ENCODE measurements at places on chromosomes 12 and 14.
A peak's percentile ranks its signal among the peaks of the same experiment; 100 is the strongest.

GRCh38 chr12:120357104-120357503, 11.9 kb downstream of the MSI1 start:
- DNase-seq: no peak

DNA sequence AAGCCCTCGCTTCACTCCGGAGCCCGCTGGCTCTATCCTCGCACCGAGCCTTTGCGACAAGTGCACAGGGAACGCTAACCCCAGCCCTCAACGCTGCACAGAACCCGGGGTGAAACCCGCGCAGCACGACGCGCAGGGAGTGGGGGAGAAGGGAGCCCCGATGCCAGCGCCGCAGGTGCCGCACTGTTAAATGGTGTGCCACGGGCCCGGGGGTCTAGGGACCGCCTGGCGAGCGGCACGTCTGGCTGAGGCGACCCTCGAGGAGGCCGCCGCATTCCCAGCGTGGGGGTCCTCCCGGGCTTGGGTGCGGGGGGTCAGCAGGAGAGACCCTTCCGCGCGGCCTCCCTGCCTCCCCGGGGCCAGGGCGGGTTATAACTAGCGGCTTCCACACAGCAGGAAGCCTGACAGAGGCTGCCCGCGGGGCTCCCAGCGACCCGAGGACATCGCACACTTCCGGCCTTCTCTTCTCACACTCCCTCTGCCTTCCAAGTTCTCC, 23.8 kb upstream of the LRTM2 start:
- DNase-seq: peak; percentile 73

DNA sequence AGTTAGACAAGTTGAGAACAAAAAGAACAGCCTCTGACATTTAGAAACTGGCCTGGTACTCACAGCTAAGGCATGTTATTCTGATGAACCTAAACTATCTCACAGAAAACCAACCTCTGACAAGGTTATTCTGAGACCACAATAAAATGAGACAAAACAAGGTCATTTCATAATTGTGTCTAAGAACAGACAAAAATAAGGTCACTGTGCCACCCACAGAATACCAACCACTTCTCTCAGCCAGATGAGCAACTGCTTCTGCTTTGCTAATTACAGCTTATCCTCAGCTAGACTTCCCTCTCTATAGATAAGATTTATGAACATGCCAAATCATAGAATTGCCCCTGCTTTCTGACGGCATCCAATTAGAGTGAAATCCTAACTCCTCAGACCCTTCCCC, 52.2 kb upstream of the CRACR2A start:
- no peak for DNase-seq

DNA sequence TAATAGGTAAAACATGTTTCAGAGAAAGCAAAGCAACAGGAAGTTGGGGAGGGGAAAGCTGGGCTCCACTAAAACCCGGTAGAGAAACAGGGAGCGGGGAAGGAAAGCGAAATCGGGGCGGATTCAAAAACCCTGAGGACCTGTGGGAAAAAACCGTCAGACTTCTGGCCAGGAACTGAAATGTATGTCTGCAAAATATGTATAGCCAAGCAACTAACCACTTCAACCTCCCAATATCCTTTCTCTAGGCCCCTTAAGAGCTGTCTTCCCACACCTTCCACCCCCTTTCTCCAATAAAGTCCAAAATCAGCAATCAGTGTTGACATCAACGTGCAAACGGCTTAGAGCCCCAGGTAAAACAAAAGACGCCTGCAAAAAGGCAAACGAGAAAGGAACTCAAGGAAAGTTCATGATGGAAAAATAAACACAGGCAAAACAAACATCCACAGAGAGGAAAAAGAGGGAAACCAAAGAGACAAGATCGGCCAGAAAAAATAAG, 32.8 kb downstream of the SIX1 start:
- no peak for DNase-seq

DNA sequence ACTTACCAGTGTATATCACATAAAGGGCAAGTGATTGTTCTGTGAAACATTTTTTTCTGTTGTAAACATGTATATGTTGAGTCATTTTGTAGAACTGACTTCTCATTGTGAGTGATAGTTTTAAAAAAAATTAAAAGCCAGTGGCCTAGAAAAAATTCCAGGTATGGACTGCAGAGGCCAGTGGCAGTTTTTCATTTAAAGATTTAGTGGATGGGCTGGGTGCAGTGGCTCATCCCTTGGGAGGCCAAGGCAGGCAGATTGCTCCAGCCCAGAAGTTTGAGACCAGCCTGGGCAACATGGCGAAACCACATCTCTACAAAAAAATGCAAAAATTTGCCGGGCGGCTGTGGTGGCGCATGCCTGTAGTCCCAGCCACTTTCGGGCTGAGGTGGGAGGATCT, 84.7 kb upstream of the MDM1 start:
- DNase-seq: no peak
